ENCODE measurements at places on chromosomes 16 and 17. TPM values are rescaled to one million over a fixed set of nuclear protein-coding genes. Genes with fewer than 3 reads are reported as not detected.

The EVI2B gene
- 16.5 TPM for total RNA-seq

GRCh38 chr17:39701012-39701783 is 1.3 kb downstream of the ERBB2 start:
- H3K4me3 ChIP-seq, result peak overlapping the region; percentile 5
- no peak for DNase-seq
- H3K36me3 ChIP-seq, result no peaks in the 10 kb centered on the region
- peaks cover 40% of the 10 kb centered on the region for H3K27me3 ChIP-seq
- no peak overlapping the region for H3K27ac ChIP-seq

The FBXW10B gene
- 0.21 TPM for total RNA-seq

- DNase-seq, result no peak
- no peaks in the 10 kb centered on the region for H3K27me3 ChIP-seq
- H3K4me1 ChIP-seq, result peaks cover 60% of the 10 kb centered on the region
- H3K36me3 ChIP-seq, result peaks cover 6% of the 10 kb centered on the region
- H3K27ac ChIP-seq, result no peak overlapping the region
Observed at GRCh38 chr17:40623419-40624210, 24.0 kb downstream of the SMARCE1 start.
